Activated naive CD4-positive, alpha-beta T cell treated with anti-CD3 and anti-CD28 coated beads, Interleukin-2, amount 10 ng/mL, durations not matched to agents 5 hours and 36 hours (primary cell): ENCODE measurements at places on chromosomes 1 and 21. TPM values are rescaled to one million over a fixed set of nuclear protein-coding genes. Genes with fewer than 3 reads are reported as not detected.

Gene ACTA1
- total RNA-seq = not detected

Gene RNF186
- total RNA-seq = not detected

Gene JAM2
- total RNA-seq = 0.29 TPM

Gene AK4
- total RNA-seq = 60.2 TPM

Gene ARTN
- total RNA-seq = 0.14 TPM

Gene ORC1
- total RNA-seq = 21.7 TPM

Gene RBM11
- total RNA-seq = 0.43 TPM
